ENCODE measurements at places on chromosomes 16 and 17. TPM values are rescaled to one million over a fixed set of nuclear protein-coding genes. Genes with fewer than 3 reads are reported as not detected.

GINS2 gene
- 17.1 TPM for total RNA-seq

HES7 gene
- not detected for total RNA-seq

SCIMP gene
- total RNA-seq, result not detected

PLEKHM1 gene
- total RNA-seq, result 32.4 TPM

KLHL36 gene
- 106 TPM for total RNA-seq

CYGB gene
- total RNA-seq, result 25.1 TPM
